Uterus (tissue), 4 donors: ENCODE measurements at places on chromosomes 13 and 19. TPM values are rescaled to one million over a fixed set of nuclear protein-coding genes. Genes with fewer than 3 reads are reported as not detected.

Gene ZNF285
- total RNA-seq = 0.29 TPM

DNA sequence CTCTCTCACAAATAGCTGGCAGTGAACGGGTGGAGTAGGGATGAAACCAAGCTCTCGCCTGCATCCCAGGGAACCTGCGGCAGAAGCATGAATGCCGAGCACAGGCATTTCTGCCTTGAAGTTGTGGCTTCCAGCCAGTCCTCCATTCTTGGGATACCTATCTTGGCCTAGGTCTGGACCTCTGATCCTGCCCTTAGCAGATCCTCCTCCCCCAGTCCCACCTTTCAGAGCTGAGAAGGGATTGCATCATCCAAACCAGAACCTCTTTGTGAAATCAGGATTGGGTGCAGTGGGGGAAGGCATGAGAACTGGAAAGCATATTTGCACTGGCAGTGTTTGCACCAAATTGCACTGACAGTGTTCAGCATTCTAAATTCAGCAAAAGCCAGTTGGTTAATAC is 5.8 kb downstream of the ZNF780A start:
- DNase-seq = no peak

Gene GRIK5
- 7.0 TPM for total RNA-seq

DNA sequence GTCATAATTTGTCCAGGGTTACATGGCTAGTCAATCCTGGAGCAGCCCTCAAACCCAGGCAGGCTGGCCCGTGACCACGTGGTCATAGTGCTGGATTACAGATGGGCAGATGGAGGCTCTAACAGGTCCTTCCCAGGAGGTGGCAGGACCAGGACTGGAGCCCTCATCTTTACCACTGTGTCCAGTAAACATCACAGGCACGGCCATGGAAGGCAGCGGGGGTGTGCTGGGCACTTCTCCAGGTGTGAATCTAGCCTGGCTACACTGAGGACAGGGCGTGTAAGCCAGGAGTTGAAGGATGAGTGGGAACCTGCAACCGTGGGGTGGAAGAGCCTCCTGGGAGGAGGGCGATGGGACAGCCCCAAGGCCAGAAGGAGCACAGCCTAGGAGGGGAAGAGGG is 6.1 kb downstream of the CIC start:
- DNase-seq = no peak

GRCh38 chr13:73684286-73684685 is 449.9 kb downstream of the KLF12 start:
- no peak for DNase-seq

DNA sequence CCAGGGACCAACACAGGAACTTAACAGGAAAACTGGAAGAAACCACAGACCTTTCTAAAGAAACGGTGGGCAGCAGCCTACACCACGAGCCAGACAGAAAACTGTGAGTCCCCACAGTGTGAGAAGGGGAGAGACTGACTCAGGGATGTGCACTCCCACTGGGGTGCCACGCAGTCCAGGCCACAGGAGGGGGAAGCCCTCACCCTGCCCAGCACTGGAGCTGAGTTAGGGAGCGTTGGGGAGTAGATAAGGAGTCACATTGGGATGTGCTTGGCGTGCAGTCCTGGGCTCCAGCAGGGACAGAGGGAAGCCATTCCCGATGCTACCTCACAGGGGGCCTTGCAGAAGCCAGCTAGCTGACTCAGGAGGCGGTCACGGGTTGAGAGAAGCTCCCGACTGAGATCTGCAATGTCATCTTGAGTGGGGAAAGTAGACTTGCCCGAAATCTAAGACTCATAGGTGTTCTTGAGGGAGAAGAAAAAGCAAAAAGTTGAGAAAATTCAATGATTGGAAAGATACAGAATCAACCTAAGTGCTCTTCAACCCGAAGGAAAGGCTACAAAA is 17.3 kb downstream of the SIGLEC8 start:
- no peak for DNase-seq

DNA sequence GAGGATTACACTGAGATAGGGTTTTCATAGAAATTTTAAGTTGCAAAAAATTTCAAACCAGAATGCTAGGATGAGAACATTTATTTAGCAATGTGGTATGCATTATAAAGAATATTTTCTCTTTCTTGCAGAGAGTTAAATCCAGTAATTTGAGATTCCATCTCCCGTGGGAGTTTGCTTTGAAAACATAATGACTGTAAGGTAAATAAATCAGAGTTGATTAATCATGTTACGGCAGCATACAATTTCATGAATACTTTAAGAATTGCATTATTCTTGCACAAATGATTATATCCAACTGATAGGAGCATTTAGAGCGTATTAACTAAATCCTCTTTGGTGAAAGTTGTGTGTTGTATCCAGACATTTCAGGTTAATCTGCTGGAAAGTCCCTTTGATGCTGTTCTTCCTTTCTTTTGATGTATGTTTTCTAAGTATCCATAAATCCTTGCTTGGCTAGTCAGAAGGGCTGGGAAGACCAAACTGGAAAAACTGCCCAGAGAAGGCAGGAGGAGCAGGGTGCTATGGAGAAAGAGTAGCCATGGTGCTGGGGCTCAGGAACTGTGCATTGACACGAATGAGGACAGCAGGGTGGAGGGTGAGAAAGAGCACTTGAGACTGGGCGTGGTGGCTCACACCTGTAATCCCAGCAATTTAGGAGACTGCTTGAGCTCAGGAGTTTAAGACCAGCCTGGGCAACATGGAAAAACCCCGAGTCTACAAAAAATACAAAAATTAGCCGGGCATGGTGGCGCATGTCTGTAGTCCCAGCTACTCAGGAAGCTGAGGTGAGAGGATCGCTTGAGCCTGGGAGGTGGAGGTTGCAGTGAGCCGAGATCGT is 4.8 kb upstream of the GJA3 start:
- no peak for DNase-seq

GRCh38 chr13:50227361-50227760 is 212.1 kb downstream of the KCNRG start:
- DNase-seq = no peak

- no peak for DNase-seq
Observed at GRCh38 chr13:50829896-50830295, 13.6 kb downstream of the DLEU7 start.

DNA sequence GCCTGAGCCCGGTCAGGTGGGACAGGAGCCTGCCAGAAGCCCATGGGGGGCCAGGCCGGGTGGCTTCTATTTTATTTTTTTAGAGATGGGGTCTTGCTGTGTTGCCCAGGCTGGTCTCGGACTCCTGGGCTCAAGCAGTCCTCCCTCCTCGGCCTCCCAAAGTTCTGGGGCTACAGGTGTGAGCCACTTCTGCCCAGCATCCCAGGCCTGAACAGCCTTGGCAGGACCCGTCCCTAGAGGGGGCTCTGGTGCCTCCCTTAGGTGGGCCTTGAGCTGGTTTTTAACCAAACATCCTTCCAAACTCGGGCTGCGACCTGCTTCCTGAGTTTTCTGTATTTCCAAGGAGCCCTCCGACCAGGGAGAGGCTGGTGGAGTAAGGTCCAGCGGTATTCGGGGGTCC is 10.5 kb downstream of the COMP start:
- DNase-seq = no peak

GRCh38 chr13:32905864-32906180 is 110.4 kb upstream of the KL start:
- DNase-seq = peak; percentile 54

Gene CEACAM16
- total RNA-seq = not detected

DNA sequence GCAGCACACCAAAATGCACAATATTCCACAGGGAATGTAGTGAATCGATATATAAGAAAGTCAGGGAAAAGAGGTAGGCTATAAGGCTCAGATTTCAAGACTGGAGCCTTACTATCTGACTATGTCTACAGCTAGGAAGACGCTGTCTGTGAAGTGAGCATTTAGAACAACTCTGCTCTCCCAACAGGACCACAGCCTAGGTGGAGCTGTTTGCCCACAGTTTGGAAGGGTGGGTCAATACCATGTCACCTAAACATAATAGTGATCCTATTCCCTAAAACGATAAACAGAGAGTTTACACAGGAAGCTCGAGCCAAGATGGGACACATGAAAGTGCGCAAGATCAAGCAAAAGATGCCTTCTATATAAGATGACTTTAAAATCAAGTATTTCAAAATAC is 2486.0 kb upstream of the PCDH20 start:
- no peak for DNase-seq

DNA sequence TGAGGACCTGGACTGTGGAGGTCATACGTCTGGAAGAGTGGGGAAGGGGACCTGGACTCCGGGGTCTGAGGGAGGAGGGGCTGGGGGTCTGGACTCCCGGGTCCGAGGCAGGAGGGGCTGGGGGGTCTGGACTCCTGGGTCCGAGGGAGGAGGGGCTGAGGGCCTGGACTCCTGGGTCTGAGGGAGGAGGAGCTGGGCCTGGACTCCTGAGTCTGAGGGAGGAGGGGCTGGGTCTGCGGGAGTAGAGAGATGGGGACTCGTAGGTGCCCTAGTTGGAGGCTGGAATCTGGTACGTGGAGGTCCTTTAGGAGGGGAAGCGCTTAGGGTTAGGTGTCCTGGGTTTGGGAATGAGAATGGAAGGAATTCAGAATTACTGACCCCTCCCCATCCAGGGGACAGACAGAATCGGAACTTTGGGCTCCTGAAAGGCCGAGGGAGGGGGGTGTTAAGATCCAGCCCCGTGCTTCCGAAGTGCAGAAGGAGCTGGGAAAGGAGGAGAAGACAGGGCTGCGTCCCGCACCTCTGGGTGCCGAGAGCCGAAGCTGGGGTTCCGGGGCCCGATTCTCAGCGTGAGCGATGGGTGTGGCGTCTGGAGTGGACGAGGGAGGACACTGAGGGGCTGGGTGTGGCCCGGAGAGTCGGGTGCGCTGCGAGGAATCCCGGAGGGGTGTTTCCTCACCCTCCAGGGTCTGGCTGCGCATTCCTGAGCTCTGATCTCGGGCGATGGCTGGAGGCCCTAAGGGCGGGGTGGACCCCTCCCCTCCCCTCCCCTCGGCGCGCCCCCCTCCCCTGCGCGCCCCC is 608 bp downstream of the MYADM start:
- DNase-seq = peak; percentile 61

Gene CGB5
- total RNA-seq = not detected

DNA sequence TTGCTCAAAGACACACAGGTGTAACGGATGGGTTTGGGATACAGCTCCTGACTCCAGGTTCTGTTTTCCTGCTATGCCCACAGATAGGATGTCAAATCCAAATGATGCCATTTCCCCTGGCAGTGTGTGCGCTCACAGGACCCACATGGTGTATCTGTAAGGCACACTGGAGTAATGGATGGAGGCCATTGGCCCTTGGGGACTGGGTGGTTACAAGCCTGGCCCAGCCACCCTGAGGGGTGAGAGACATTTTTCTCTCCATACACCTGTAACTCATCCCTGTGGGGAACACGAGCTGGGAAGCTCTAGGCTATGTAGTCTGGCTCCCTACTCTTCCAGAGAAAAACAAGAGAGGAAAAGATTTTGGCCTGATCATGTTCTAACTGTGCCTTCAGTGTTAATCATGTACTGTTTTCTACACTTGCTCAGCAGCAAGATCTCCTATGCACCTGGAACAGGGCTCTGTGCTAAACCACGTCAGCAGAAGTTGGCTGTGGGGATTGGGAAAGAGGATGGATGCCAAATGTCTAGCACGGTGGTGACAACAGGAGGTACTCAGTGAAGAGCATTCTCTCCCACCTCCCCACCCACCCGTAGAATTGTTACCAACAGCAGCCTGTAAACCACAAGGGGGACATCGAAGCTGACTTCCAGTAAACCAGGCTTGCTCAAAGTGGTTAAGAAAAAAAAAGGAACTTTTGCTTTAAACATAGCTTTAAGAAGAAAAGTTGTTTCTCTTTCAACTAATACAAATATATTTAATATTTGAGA is 237.0 kb downstream of the LACC1 start:
- DNase-seq = no peak

DNA sequence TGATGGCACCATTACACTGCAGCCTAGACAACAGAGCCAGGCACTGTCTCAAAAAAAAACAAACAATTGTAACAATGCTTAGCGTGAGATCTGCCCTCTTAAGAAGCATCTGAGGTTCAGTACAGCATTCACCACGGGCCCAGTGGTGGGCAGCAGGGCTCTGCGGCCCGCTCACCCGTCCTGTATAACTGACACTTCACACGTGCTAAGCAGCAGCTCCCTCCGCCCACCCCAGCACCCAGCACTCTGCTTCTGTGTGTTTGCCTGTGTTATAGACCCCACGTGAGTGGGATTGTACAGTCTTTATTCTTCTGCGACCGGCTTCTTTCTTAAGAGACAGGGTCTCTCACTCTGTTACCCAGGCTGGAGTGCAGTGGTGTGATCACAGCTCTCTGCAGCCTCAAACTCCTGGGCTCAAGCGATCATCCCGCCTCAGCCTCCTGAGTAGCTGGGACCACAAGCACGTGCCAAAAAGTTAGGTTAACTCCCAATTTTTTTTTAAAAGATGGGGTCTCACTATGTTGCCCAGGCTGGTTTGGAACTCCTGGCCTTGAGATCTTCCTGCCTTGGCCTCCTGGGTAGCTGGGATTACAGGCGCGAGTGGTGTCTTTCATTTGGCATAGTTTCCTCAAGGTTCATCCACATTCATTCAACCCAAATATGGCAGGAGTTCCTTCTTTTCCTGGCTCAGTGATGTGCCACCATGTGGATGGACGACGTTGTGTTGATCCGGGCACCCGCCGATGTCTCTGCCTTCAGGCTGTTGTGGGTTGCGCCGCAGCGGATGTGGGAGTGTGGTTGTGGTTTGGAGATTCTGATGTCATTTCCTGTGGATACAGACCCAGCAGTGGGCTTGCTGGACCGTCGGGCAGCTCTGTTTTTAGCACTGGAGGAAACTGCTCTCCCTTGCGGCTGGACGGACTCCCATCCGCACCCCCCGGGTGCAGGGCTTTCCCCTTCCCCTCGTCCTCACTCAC is 170.0 kb downstream of the KDM4B start:
- DNase-seq = no peak

Gene C19orf73
- total RNA-seq = not detected

Gene STXBP2
- total RNA-seq = 8.2 TPM

DNA sequence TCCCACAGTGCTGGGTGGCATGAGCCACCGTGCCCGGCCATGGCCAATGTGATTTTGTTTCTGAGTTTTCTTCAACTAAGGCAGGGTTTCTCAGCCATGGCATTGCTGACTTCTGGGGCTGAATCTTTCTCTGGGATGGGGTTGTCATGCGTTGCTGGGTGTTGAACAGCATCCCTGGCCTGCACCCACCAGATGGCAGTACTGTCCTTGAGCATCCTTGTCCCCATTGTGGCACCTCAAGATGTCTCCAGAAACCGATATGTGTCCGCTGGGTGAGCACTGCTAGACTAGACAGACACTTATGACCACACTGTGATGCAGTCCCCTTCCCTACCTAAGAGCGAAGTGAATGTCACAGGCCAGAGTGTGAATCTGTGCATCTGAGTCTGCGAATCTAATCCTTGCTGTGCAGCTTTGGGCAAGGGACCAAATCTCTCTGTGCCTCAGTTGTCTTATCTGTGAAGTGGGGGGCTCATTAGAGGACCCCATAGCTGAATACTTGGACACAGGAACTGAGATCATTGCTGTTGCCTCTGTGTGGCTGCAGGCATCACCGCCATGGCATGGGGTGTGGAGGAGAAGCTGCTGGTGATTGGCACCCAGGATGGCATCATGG is 50.3 kb upstream of the SIN3B start:
- DNase-seq = peak; percentile 37

Gene MBD3L2
- total RNA-seq = not detected

Gene ICAM4
- not detected for total RNA-seq
